ENCODE measurements at places on chromosomes 6 and 20.

DNA sequence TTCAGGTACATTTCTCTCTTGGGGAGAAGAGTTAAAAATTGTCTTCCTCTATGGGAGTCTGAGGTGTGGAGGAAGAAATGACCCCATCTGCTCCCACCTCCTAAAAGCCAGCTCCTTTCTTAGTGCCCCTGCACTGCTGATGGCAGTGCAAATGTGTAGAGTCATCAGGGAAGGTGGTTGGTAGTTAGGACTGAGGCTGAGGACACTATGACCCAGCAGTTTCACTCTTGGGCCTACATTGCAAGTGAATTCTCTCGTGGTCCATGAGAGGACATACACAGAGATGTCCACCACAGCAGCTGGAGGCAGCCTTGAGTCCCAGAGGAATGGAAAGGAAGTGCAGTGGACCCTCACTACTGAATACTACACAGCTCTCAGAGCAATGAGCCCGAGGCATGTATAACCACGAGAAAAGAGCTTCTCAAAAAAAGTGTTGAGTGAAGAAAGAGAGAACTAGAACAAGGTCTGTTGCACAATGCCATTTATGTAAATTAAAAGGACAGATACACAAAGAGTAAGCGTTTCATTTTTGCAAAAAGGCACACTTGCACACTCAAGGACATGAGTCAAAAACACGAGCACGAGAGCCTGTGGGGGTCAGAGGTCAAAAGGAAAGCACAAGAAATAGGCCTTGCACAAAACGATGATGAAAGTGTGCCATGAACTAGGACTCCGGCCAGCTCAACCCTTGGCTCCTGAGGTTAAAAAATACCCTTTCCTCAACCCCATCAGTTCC lies 308.2 kb upstream of the PRND start:
- DNase-seq: no peak

DNA sequence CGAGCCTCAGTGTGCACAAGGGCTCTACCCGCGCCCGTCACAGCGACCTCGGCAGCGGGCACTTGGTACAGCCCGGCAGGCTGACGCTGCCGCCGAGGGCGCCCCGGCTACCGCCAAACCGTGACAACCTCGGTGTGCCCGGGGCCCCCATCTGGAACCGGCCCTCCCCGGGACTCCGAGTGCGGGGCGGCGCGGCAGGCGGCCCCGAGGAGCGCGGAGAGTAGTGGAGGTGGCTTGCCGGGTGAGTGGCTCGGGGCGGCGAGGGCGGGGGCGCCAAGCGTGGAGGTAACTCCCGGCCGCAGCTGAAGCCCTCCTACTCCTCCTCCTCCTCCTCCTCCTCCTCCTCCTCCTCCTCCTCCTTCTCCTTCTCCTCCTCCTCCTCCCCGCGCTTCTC lies at the start of gene ISM1:
ISM1 (plus strand) TSS at position 371 of the 394 bp plus-strand sequence. CDS start 503 bp downstream, outside the sequence.
- DNase-seq: peak; percentile 60

DNA sequence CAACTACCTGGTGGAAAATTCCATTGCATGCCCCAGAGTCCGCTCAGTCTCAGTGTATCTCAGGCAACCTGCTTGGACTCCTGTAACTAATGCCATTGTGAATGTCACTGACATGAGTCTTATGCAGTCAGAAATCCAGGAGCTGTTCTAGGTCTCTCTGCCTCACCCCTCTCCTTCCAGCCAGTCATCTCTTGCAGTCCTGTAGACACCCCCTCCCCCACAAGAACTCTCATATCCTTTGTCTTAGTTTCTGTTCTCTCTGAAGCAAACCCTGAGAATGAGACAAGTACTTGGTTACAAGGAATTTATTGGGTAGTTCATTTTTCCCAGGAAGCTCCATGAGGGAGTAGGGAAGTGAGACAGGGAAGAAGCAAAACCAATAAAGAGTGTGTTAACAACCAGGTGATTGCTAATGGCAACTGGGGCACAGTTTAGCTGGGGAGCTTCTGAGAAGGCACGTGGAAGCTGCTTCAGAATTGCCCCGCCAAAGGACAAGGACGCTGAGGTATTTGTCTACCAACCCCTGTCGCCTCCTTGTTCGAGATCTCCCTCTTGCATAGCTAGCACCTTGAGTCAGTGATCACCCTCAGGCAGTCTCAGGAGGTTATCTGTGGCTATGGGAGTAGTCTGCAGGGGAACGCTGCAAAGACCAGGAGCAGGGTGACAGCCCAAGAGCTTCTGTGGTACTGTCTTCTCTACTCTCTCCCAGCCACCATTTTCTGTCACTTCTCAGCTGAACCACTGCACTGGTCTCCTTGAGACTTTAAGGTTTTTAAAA lies 911.4 kb upstream of the FLRT3 start:
- no peak for DNase-seq

DNA sequence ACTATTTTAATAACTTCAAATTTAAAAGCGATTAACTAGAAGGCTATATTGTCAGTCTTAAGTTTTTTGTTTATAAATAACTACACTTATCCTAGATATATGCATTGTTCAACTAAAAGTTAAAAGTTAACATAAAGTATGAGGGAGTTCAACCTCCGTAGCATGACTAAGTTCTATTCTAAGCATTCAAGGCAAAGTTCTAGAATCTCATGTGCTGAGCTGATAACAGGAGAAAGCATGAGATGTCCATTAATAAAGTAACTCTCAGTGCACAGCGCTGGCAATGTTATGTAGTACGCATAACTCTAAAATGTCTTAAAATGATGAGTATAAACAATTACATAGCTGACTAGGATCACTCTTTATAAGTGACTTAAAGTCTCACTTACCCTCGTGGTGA lies 264.8 kb downstream of the RNGTT start:
- no peak for DNase-seq

- no peak for DNase-seq
These were observed 54.5 kb downstream of the IPCEF1 start for GRCh38 chr6:154301839-154302752.

DNA sequence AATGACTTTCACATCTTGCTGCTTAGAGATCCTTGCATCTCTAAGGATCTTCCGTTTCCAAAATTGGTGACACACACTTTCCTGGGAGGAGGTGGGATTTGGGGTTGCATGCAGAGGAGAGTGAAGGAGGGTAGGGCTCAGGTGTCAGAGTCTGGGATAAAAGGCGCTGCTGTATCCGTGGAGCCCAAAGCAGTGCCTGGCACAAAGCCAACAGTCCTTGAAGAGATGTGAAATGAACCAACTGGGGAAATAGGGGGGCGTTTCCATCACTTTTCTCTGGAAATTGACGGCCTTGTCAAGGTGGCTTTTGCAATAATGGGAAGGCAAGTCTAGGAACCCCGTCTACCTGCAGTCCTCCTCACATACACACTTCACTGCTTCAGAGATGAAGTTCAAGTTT lies 59.5 kb upstream of the NELFCD start:
- DNase-seq: no peak

- DNase-seq: peak; percentile 50
These were observed 12.9 kb downstream of the SLC13A3 start for GRCh38 chr20:46638134-46638897.

DNA sequence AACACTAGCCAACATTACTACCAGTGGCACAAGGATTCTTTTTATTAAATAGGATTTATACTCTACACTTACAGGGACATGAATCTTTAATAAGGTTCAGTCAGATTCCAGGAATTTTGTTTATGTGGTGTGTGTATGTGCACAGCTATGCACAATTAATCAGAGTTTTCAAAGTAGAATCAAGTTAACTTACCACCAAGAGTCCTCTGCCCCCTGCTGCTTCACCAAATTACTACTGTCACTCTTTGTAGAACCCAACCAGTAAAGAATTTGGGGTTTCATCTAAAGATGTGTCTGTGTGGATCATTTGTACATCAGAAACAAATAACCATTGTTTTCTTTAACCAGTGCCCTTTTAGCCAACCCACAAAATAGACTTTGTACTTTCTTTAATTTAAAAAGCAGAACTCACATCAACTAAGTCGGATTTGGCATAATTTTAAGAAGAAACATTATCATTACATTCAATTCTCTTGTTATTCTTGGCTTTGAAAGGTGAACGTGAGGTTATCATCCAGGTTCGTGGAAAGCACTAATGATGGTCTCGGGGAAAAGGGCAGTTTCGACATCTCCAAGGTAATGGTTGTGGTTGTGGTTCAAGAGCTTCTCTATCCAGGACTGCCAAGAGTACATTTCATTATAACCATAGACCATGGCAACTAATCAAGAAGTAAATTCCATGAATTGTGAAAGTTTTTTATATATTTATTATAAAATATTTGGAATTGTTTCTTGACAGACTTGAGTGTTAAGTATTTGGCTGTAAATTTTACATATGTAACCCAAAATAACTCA lies 514.3 kb upstream of the ID4 start:
- no peak for DNase-seq

DNA sequence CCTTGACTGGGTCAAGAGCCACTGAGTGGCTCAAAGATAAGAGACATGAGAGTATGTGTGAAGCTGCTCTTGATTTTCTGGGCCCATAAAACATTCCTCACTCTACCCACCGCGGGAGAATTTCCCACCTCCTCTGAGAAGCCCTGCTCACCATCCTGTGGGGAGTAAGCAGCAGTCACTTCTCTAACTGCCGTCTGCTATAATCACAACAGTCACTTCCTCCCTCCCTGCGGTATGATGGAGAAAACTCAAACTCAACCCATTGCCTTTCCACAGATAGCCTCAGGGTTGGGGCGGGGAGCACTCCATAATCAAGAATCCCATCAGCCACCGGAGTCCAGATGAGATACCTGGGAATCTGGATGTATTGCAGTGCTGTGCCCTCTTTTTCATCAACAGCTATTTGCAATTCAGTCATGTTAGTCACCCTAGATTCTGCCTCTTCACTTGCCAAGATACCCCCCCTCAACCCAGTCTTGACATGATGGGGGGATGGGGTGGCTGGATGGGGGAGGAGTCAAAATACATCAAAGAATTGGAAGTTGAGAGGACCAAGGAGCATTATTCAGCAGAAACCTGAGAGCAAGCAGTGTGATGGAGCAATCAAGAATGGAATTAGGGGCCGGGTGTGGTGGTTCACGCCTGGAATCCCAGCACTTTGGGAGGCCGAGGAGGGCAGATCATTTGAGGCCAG lies 5.1 kb downstream of the MOCS1 start:
- no peak for DNase-seq

DNA sequence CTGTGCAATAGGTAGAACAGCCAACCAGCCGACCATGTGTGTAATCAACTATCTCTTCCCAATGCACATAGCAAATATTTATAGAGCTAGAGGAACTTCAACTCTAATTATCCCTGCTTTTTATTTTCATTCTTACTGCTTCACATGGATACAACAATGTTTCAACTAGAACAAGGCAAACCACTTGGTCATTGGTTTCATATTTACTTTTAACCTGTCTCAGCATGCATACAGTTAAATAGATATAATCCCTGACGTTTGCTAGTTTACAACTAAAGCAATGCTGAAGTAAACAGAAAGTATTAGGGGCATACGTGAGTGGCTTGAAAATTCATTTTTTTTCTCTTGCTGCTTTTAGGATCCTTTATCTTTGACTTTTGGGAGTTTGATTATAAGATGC lies 318.5 kb upstream of the MAP3K7 start:
- DNase-seq: no peak

GRCh38 chr6:159117563-159117962 lies 51.6 kb upstream of the FNDC1 start:
- DNase-seq: no peak

DNA sequence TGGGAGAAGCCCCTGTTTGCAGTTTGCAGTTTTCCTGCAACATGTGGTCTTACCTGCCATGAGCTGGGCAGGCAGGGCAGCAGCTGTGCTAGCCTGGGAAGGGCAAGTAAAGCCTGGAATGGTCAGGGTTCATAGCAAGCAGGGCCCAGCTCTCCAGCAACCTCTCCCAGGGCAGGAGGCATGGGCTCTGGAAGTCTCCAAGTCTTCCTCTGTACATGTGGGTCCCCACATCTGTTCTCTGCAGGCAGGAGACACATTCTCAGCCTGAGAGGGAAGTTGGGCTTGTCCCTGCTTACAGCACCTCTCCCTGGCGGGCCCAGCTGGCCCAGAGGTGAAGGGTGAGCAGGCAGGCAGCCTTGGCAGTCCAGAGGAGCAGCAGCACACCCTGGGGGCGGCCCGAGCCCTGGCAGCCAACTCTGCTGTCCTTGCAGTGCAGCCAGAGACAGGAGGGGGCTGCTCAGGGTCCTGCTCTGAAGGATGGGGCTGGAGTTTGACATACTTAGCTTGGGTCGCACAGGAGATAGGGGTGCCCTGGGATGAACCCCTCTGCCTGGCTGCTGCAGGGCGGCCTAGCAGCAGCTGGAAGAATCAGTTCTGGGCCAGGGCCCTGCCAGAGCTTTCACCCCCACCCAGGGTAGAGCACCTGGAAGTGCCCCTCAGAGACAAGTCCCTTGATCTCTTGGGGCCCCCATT lies 176.0 kb downstream of the MRPL14 start:
- DNase-seq: peak; percentile 86

DNA sequence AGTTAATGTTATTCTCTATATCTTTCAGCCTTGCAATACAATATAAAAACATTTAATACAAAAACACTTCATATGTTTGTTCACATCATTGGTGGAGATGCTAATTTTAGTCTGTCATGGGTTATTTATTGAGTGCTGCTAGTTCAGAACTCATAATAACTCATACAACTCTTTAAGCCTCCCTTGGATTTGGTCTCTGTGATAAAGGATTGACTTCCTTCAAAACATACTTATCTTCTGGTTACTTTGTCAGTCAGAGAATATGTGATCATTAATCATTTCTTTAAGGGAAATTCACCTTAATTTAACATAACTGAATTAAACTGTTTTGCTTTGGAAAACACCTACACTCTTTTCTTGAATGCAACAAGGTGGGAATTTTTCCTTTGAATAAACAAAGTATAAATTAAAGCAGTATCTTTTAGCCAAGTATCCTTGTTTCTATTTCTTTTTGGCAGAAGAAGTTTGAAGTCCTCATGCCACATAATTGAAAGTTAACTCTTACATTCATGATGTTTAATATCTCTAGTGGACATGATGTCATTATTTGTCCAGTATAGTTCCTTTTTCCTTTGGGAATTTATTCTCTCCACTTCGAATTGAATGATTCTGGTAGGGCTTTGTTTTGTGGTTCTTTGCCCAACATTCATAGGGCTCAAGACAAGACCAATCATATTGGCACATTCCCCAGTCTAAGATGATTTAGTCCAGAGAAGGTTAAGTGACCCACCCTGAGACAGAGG lies 133.2 kb upstream of the CENPW start:
- no peak for DNase-seq

GRCh38 chr6:112433457-112433856 lies 86.3 kb downstream of the RFPL4B start:
- no peak for DNase-seq

DNA sequence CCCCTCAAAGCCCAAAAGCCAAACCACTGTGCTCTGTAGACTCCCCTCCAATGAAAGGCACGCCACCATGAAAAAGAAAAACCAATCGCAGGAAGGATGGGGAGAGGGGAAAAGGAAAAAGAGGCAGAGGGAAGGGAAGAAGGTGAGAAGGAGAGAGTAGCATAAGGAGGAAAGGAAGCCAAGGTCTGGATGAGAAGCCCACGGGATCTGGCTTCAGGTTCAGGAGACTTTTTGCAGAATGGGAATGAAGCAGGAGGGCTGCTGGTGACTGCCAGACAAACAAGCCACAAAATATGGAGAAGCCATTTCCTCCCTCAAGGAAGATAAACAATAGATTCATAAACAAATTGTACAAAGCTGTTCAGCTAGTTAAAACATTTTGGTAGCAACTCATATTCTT lies 79.0 kb upstream of the MRPS10 start:
- no peak for DNase-seq

- no peak for DNase-seq
These were observed 74.4 kb downstream of the NOL4L start for GRCh38 chr20:32510601-32511357.

- no peak for DNase-seq
These were observed 45.2 kb downstream of the KIF16B start for GRCh38 chr20:16528078-16528477.
